ENCODE measurements at places on chromosomes 3 and 15.

DNA sequence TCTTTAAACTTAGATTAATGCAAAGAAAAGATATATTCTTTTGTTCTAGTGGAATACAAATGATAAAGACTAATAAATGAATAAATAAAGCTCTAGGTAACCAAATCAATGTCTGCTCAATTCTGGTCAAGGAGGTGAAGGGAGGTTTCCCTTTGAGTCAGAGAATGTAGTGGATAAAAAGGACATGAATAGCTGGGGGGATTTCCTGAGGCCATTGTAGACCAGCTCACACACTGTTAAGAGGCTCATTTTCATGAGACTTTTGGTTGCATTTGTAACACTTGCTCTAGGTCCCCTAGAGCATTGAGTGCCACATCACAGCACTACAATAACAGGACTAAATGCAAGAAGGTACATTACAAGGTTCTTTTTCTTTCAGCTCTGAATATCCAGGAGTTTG, 170.7 kb downstream of the TIGIT start:
- DNase-seq: no peak

- peak; percentile 92 for DNase-seq
These were observed 53.4 kb upstream of the XRN1 start for GRCh38 chr3:142501004-142501926.

DNA sequence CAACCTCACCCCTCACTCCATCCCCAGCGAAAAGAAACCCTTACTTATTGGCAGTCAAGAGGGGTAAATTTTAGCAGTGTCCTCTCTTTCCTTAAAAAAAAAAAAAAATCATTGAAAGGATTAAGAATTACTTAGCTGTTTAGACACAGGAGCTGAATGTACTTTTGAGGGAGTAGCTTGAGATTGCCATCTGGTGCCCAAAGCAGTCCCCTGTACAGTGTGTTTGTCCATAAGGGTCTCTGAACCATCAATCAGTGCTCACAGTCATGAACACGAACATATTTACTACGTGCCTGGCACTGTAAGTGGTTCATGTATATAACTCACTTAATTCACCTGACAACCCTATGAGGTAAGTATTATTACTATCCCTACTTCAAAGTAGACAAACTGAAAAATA, 463.5 kb downstream of the RAP2B start:
- DNase-seq: peak; percentile 7

GRCh38 chr3:29760226-29760685, 479.4 kb downstream of the RBMS3 start:
- no peak for DNase-seq

DNA sequence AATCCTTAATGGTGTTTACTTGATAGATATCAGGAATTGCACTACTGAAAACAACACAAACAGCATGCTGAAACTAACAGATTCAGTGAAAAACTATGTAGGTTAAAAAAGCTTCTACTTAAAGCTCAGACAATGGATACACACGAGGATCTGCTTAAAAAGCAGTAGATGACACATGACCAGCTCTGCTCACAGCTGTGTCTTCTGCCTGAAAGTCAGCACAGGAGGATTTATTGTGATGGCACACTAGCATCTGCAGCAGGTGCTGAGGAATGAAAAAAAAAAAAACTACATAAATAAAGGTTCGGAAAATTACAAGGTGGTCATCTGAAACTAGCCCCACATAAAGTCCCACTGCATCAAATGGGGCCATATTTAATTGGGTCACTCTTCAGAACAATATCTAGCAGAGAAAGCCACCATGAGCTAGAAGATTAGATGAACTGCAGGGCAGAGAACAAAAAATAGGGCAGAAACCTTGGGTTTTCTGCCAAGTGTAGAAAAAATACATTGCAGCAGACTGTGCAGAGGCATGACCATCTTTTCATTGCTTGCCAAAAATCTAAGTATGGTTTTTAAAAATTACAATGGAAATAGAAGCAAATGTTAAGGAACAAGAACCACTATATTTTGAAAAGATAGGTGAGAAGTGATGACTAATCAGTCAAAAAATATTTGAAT, 13.2 kb upstream of the GOLM2 start:
- DNase-seq: no peak

- DNase-seq: peak; percentile 66
These were observed 7.2 kb downstream of the GXYLT2 start for GRCh38 chr3:72894976-72895552.

- DNase-seq: peak; percentile 3
These were observed 729.9 kb downstream of the MECOM start for GRCh38 chr3:168933614-168934013.

DNA sequence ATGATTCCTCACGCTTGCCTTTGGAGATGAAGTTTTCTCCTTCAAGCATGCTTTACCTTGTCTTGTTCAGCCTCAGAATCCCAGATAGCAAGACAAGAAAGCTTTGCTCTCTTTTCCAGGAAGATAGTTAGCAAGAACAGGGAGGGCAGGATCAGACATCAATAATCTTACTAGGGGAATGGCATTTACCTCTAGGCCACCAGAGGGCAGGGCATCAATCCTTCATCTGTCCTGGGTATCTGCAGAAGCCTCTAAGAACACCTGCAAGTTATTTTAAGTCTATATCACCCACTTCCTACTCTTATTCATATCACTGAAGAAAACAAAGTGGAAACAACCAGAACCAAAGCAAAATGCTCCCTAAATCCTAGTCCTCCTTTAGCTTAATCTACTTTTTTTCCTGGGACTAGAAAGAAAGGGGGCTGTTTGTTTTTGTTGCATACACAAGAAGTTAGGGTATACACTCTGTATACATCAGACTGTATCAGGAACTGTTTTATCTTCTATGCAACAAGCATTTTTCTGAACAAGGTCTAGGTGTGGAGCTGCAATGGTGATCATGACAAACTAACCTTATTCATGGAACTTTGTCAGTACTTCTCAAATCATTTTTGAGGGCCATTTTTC, 862.5 kb downstream of the CADM2 start:
- DNase-seq: no peak

GRCh38 chr3:150945226-150946032, 27.1 kb downstream of the CLRN1 start:
- peak; percentile 86 for DNase-seq

DNA sequence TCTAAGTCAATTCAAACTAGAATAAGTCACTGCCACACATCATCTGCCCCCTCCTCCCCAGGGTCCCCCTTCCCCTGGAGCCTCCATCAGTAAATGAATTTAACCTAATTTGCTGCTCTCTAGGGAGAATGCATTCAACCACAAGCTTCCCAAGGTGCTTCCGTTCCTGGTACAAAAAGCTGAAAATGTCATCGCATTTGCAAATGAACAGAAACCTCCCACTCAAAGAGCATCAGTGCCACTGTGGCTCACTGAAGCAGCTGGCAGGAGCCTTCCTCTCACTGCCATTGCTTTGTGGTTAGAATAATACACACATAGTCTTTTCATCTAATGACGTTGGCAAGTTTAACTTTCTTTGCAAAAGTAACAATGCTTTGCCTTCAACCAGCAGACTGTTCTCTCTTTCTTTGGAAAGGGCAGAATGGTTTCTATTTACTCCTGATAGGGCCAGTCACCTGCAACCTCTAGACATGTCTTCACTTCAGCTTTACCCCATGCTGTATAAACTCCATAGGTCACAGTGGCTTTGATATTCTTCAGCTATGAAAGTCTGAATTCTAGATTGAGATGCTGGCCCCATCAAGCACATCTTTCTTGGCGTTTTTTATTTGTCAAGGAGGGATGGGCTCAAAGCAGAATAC, 238.1 kb downstream of the CPNE4 start:
- DNase-seq: no peak

- no peak for DNase-seq
These were observed 179.8 kb downstream of the CLSTN2 start for GRCh38 chr3:140114789-140115080.

GRCh38 chr3:161413127-161413854, 42.0 kb upstream of the SPTSSB start:
- peak; percentile 42 for DNase-seq

- DNase-seq: no peak
These were observed 6.9 kb upstream of the BDH1 start for GRCh38 chr3:197562398-197563251.

DNA sequence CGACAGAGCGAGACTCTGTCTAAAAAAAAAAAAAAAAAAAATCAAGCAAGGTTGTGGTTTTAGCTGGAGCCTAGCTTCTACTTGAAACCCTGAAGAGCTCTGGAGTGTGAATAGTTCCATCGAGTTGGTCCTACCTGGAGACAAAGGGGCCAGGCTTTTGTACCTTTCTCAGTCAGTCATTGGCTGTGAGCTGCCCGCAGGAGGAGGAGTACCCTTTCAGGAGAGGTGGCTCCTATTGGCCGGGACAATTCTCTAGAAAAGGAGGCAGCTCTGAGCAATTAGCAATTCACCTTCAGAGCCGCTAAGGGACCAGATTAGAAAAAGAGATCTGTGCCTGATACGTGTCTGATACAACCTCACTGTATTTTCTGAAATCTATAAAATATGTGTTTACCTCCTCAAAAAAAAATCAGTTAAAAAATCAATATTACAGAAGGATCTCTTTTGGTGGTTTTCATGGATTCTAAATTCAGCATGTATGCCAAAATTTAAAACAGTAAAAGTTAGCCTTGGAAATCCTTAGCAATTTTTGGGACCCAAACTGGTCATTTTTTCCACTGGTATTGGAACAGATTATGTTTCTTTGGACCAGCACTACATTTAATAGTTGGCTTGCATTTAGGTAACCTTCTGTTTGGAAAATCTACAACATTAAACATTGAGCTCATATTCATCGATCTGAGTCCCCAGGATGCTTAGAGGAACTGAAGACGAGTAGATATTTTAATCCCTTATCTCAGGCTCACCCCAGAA, 29.7 kb upstream of the PDCD6IP start:
- DNase-seq: no peak

DNA sequence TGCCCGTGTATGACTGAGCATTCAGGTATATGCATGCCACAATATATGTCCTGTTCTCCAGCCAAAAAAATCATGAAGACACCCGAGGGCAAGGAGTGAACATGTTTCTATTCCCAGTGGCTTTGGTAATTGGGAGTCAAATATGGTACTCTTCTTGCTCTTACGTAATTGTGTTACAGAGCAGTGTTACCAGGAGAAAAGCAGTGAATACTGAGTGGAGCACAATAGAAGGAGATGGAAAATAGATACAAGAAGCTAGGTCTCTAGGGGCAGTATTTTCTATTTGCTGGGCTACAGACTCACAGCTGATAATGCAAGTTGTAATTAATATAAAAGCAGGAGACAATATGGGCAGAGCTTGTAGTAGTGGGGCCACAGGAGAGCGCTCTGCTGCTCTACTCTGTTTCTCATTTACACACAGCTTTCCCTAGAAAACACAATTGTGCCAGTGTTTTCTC, 13.2 kb downstream of the MEIS2 start:
- no peak for DNase-seq

GRCh38 chr3:190110826-190111225, 9.9 kb downstream of the P3H2 start:
- no peak for DNase-seq

DNA sequence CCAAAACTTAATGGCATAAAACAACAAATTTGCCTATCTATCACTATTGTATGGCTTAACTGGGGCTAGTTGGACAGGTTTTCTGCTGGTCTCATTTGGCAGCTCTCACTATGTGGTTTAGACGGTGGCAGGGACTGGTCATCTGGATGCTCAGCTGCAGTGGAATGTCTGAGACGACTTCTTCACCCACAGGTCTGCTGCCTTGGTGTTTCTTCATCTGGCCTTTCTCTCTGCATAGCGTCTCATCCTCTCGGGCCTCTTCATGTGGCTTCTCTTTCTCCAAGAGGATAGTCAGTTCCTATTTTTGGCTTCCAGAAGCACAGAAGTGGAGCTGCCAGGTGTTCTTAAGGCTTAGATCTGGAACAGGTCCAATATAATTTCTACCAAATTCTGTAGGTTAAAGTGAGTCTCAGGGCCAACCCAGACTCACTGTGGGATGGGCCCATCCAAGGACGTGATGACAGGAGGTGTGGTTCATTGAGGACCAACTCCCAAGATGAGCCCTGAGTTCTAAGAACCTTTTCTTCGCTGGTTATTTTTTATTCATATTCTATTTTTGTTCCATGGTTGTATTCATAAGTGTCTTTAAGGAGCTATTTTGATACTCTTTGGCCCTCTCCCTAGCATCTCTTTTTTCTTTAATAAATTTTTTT, 18.6 kb downstream of the UBE2Q2 start:
- DNase-seq: peak; percentile 27

DNA sequence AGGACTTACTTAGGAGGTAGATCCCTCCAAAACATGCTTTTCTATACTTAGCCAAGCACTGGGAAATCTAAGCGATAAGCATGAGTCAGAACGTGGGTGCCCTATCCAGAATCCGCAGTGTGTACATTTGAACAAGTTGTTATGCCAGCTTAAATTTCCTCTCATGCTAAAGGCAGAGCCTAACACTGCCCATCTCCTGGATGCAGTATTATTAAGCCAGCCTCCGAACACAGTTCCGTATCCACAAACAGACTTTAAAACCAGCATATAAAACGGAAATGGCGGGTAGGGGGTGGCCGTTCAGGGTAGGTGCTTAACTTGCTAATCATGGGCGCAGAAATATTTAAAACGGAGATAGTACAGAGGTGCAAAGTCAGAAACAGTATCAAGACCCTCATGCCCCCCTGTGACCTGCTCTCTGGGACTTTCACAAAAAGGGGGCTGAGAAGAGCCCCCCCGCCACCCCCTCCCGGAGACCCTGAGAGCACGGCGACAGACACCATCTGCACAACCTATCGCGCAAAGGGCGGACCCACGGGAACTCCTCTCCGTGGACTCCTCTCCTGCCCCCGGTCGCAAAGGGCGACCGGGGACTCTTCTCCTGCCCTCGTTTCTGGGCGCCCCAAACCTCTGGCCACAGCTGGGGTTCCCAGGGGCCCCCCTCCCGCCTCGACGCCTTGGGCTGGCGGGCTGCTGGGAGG, 889 bp upstream of the LRRIQ4 start:
- peak; percentile 82 for DNase-seq
